ENCODE measurements at places on chromosomes 7 and 10.

- DNase-seq, result no peak
Observed at GRCh38 chr10:124477614-124478363, 16.2 kb downstream of the LHPP start.

- peak; percentile 45 for DNase-seq
Observed at GRCh38 chr10:74213571-74214162, 62.6 kb downstream of the ADK start.

DNA sequence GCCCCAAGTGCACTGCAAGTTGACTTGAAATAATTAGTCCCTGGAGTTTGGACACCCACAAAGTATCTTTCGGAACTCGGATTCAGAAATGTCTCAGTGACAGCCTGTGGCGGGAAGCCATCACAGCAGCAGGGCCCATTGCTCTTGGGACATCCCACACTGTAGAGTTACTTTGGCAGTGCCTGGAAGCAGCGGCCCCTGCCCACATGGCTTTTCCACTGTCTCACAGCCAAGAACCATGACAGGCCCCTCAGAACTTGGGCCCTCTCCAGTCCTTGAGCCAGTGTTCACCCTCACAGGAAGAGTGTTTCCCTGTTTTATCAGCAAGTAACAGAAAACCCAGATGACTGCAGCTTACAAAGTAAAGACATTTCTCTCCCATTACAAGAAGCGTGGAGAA lies 477.0 kb upstream of the GALNT17 start:
- no peak for DNase-seq

DNA sequence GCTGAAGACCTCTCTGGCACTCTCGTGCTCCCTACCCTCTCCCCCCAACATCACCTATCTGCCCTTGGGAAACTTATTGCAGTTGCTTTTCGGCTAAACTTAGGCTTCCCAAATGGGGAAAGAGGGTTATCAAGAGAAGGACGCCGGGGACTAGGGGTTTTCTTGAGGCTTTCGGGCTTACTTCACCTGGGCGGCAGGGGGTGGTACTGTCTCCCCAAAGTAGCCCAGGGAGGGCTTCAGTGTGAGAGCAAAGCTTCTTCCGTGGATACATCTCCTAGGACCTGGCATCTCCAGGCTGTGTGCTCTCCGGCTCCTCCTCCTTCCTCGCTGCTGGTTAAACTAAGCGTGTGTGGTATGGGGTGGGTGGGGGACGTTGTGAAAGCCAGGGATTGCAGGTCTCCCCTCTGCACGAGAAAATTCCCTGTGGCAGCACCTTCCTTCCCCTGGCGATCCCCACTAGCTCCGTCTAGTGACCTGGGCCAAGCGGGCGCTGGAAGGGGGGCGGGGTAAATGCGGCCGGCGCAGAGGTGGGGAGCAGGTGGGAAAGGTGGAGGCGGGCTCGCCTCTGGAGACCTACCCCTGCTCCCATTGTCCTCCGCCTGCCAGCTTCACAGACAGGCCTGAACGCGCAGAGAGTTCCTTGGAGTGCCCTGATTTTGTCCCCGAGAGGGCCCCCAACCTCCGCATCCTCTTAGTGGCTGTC lies 1.1 kb downstream of the PLXDC2 start:
- no peak for DNase-seq

DNA sequence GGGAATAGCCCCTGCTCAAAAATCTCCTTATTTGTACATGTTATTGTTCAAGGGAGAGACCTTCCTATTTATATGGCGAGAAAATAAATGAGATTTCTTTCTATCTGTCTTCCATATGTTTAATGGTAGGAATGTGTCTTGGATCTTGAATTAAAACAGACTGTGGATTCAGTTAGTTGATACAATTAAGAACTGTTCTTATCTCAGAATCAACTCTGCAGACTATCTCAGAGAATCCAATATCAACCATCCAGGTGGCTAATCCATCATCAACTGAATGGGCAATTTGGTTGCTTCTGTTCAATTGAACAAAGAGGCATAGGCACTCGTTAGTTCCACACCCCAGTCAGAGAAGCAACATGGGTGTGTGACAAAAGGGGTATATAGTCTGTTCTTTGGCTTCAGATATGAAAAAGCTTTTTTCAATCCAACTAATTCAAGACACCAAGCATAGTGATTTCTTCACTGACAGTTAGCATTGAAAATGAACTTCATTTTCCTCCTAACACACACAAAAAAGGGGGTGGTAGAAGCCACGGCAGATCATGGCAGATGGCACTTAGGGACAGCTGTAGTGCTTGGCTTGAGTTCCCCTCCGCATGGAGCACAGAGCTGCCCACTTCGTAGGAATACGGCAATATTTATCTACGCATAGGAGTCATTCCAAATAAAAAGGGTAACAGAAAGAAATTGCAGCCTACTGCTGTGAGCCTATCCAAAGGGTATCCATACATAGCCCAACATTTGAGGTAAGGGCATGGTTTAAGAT lies 135.9 kb downstream of the KIAA1217 start:
- DNase-seq, result no peak

- no peak for DNase-seq
Observed at GRCh38 chr10:80856186-80856585, 318.5 kb downstream of the SH2D4B start.

- no peak for DNase-seq
Observed at GRCh38 chr10:58723966-58724365, 211.3 kb downstream of the BICC1 start.

DNA sequence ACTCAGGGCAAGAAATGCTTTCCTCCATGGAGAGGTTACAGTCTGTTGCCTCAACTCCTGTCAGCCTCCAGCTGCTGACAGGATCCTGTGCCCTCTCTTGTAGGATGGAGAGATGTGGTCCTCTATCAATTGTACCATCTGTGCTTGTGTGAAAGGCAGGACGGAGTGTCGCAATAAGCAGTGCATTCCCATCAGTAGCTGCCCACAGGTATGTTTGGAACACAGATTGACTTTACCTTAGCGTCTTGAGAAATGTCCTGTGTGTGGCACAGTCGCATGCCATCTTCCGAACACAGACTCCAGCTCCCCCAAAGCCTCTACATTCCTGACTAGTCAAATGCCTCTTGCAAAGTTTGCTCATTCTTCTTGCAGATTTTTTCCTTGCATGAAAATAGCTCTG lies 152.6 kb downstream of the BMPER start:
- no peak for DNase-seq

DNA sequence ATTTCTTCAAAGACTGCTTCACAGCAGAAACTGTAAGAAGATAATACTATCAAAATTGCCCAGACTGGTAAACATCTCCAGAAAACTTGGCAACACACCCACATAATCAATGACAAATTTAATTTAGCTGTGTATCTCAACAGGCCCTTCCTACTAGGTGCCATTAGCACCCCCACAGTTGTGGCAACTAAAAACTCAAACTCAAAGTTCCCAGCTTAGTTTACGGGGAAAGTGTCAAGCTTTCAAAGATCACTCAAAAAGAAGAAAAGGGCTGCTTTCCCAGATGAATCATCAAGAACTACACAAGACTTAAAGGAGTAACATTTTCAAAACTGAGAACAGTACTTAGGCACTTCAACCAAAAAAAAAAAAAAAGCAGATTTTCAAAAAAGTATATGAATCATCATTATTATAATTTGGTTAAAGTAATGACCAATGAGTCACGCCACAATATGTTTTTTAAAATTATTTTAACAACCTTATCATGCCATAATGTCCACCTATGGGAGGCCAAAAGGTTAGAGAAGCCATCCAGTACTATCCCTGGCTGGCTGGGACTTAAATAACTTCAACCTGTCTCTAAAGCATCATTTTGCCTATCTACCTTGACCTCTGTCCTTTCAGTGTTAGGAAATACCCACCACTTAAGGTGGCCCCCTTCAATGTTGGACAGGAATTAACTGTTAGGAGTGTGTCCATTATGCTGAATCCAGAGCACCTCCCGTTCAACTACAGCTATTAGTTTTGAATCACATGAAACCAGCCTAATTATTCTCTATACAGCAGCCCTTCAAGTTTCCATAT lies 90.8 kb downstream of the ZFAND4 start:
- no peak for DNase-seq

GRCh38 chr10:119023553-119023868 lies 6.0 kb upstream of the NANOS1 start:
- DNase-seq, result no peak

DNA sequence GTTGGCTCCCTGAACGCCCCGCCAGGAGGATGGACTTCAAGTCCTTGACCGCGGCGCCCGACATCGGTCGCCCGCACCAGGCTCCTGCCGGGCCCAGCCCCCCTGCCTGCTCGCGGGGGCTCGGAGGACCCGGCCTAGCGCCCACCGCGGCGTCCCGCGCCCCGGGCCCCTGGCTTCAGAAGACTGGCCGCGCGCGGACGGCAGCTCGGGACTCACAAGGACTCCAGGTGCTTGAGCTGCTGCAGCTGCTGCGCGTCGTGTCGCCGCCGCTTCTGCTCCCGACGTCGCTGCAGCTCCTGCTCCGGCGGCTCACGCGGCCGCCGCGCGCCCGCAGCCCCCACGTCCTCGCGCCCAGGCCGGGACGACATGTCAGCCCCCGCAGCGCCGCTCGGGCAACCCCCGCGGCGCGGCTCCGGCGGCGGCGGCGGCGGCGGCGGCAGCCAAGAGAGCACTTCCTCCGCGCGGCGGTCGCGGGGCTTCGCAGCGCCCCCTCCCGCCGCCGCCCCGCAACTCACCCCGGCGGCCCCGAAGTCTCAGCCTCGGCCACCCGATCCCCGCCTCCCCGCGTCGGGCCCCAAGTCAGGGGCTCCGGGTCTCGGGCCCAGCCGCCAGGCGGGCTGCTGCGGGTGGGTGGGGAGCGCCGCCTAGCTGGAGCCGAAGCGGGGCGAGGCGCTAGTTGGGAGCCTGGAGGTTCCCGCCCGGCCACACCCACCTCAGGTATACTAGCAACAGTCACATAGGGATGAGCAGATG lies at the start of gene RP9:
Gene RP9, minus strand, starts transcription at position 400 of the 753 bp plus-strand sequence. Its CDS starts 32 bp downstream, at position 368.
- peak; percentile 89 for DNase-seq

- DNase-seq, result peak; percentile 71
Observed at GRCh38 chr10:60731134-60731885, 47.0 kb upstream of the CDK1 start.

All from GM13977 (cell line).